ENCODE measurements at places on chromosomes 4 and X.

DNA sequence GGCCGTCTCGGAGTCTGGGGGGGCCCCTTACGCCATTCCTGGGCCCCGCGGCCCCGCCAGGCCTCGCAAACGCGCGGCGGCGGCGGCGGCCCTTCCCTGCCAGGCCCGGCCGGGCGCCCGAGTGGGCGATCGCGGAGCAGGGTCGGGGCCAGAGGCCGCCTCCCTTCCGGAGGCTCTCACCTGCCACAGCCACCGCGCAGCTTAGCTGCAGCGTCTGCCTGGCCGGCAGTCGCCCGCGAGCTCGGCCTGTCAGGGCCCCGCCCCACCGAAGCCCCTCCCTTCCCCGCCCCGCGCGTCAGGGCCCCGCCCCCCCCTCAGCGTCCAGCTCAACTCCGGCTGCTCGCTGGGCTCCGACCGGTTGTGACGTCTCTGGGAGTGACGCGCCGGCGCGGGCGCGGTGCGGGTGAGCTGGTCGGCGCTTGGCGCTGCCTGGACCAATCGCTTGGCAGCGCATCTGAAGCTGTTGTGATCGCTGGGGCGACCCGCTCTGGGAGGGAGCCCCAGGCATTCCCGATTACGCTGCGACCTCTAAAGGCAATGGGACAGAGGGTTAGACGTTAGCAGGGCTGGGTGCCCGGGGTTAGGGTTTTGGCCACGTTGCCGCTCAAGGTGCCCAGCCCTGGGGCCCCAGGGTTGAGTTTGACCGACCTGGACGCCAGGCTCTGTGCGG lies at the start of gene SLC10A3:
TSS of gene SLC10A3 (minus strand) at position 216 of the 670 bp plus-strand sequence. CDS start 1,689 bp downstream, outside the sequence.
- peak; percentile 96 for DNase-seq

DNA sequence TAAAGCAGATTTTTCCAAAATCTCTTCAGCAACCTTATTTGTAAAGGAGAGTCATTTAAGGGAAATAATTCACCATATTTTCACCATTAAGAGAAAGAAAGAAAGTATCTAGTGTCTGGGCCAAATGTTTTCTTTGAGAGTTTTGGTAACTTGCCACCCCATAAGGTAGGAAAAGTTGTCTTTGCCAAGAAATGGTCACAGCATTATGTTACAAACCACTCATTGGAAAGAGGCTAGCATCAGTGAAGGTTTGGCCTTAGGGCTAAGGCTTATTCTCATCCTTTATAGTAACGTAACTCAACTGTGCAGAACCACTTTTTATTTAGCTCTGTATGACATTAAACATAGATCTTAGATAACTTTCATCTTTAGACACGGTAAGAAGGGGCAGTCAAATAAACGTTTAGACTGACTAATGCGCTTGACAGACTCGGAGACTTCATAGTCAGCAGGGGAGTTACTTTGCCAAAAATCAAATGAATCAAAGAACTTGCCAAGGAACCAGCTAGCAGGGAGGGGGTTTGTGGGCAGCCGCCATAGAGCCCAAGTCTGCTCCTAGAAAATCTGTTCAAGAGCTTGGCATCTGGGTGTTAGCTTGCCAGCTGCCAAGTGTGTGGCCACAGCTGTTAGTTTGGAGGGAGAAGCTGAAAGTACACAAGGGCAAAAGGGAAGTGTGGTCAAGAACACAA lies 182.8 kb upstream of the GRID2 start:
- no peak for DNase-seq

- no peak for DNase-seq
Measured at GRCh38 chrX:78624426-78624825, 34.7 kb downstream of the RTL3 start.

- no peak for DNase-seq
Measured at GRCh38 chrX:151724563-151725337, 8.9 kb downstream of the FATE1 start.

- peak; percentile 44 for DNase-seq
Measured at GRCh38 chr4:53763813-53764597, 172.7 kb upstream of the LNX1 start.

DNA sequence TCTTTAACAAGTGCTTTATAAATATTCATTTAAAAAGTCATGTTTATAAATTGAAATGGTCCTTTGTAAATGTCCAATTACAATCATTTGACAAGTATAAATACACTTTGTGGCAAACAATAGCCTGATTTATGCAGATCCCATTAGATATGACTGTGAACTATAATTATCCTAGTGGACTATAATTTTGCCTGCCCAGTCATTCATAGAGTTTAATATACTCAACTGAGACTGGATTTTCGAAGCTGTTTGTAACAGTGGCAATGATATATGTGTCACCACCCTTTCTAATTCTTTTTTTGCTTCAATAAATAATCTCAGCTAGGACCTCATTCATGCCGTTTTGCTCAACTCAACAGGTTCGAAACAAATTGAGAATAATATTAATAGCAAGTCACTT lies 732.0 kb downstream of the PCDH18 start:
- DNase-seq: no peak

- no peak for DNase-seq
Measured at GRCh38 chr4:166585491-166585890, 648.8 kb downstream of the SPOCK3 start.

DNA sequence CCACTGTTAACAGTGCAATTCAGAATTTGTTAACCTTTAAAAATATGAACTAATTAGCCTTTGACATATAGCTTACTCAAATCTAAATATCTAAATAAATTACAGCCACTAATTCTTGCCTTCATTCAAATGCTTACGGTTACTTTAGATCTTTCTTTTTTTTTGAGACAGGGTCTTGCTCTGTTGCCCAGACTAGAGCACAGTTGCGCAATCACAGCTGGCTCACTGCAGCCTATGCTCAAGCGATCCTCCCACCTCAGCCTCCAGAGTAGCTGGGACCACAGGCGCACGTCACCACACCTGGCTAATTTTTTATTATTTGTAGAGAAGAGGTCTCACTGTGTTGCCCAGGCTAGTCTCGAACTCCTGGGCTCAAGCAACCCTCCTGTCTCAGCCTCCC lies 31.0 kb downstream of the CLDN2 start:
- DNase-seq: no peak

- no peak for DNase-seq
Measured at GRCh38 chrX:118879586-118879985, 56.0 kb downstream of the ZCCHC12 start.

DNA sequence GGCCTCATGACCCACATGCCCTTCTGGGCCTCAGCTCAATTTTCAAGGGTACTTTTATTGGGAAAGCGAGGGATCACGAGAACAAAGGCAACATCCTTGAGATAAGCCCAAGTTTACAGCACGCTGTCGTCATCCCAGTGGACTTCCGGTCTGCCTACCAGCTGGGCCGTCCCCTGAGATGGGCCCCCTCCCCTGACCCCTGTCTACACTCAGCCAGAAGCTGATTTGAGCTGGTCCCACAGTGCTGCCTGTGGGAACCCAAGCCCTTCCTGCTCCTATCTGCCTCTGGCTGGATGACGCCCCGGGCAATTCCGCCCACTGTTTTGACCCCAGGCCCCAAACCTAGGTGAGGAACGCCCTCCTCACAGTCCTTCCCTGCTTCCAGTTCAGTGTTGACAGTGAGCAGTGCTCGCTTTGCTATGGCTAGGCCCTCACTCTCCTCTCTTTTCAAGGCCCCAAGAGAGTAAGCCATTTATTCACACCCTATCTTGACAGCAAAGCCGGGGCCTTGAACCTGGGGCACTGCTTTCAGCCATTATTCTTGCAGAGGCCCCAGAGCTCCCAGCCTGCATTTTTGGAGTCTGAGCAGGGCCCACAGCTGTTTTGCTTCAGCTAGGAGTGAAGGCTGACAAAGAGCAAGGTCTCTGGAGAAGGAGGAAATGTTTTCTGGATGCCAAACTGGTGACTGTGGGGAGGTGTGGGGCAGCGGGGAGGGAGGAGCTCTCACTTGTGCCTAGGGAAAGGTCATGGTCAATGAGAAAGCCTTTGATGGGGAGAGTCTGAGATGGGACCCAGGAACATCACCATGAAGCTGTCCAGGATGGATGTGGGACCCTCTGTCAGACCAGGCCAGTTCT lies 164.6 kb upstream of the BCOR start:
- peak; percentile 83 for DNase-seq

- DNase-seq: no peak
Measured at GRCh38 chr4:10011277-10011676, 10.0 kb downstream of the SLC2A9 start.

DNA sequence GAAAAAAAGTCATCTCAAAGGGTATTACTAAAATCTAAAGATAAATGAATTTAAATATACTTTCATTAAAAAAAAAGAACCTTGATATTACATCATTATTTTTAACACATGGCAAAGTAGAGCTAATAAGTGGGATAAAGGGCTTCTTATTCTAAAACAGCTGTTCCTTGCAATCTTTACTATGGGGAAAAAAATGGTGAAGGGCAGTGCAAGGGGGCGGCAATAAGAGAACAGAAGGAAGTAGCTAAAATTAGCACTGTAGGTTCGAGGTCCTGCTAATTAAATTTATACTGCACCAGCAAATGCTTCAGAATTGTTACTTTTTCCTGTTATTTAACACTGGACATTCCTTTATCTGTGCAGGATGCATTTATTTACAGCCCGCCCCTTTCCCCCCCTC lies 89.4 kb upstream of the HPF1 start:
- no peak for DNase-seq

DNA sequence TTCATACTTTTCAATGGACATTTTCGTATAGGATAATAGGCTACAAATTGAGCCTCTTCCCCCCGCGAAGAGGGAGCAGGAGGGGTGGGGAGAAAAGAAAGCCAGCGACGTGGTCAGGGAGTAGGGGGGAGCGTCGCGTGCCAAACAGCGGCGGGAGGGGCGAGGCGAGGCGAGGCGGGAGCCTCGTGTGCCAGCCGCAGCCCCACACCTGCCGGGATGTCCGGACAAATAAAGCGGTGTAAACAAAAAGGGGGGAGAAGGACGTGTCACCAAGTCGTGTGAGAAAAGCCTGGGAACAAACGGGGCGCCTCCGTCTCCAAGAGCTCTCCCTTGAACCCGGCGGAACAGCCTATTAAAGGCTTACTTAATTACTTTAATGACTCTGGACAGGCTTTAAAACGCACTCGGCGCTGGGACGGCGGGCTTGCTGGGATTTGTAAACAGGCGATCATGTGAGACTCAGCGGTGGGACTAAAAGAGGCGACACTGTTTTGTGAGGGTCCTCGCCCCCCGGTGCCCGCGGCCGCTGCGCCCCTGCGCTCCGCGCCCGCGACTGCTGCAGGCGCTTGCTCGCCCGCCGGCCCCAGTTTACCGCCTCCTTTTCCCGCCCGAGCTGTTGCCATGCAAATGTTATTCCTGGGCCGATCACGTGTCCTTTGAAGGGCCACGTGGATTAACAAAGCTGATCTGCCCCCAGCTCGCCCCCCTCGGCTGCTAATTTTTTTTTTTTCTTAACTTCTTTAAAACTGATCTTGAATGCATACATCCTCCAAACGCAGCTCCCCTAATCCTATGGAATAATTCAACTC lies at the start of gene HELT:
TSS of gene HELT (plus strand) at position 527 of the 809 bp plus-strand sequence. CDS start 439 bp downstream, outside the sequence.
- DNase-seq: no peak

DNA sequence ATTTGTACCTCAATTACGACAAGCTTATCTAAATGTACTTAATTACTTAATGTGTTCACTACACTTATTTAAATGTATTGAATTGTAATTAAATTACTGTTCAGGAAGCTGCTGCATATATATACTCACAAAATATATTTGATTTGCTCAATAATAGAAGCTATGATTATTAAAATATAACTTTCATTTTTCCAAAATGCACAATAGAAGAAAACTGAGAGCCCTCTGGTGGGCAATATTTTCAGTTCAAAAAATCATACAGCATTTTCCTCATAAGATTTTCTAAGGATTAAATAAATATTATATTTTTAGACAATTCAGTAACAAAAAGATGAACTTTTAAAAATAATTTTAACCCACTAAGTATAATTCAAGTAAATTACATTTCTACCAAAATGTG lies 217.3 kb downstream of the DKK2 start:
- no peak for DNase-seq

- peak; percentile 95 for DNase-seq
Measured at GRCh38 chrX:43656005-43656494, at the start of gene MAOA. Gene MAOA, plus strand, starts transcription at chrX:43656299. Its CDS starts 43 bp downstream, at chrX:43656342.

GRCh38 chr4:167109859-167110258 lies 124.4 kb downstream of the SPOCK3 start:
- DNase-seq: no peak

- DNase-seq: no peak
Measured at GRCh38 chr4:8324640-8325239, 55.2 kb downstream of the HTRA3 start.

DNA sequence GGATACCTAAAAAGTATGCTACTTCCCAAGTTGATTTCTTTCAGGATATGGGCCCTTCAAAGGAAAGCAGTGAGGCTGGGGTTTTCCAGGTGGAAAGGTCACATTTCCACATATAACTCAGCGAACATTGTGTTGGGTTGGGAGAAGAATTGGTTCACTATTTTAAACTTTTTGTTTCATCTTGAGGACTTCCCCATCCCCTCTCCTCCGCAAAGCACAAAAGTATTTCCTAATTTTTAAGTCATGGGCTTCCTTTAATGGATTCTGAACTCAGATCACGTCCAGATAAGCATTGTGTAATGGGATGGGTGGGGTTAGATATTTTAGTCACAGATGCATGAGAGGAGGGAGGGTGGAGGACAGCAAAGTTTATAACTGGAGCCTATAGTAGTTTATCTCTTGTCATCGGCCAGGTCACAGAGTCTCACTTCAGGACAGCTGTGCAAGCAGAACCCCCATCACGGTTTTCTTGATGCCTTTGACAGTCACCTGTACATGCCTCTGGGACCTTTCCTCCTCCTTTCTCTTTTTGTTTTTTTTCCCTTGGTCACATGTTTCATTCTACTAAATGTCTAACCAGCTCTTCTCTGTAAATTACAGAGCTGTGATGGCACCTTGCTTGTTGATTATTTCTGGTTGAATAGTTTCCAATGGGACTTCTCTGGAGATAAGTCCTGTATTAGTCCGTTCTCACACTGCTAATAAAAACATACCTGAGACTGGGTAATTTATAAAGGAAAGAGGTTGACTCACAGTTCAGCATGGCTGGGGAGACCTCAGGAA lies 115.4 kb downstream of the PTTG2 start:
- DNase-seq: no peak

GRCh38 chrX:150409486-150409885 lies 46.4 kb downstream of the MAMLD1 start:
- DNase-seq: no peak

GRCh38 chr4:47075919-47076318 lies 44.6 kb downstream of the GABRB1 start:
- no peak for DNase-seq

DNA sequence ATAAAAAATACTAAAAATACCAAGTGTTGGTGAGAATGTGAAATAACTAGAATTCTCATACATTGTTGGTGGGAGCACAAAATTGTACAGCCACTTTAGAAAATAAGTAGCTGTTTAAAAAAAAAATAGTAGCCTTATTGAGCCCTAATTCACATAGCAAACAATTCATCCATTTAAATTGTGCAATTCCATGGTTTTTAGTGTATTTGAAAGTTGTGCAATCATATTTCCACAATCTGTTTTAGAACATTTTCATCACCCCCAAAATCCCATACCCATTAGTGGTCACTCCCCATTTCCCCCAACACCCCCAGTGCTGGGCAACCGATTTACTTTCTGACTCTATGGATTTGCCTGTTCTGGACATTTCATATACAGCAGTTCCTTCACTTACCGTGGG lies 37.1 kb downstream of the STX18 start:
- DNase-seq: no peak

GRCh38 chrX:50629774-50630173 lies 159.1 kb upstream of the DGKK start:
- no peak for DNase-seq

Measured in right cardiac atrium (tissue), 5 donors.